ENCODE measurements at places on chromosomes 4 and X.

- DNase-seq = no peak
Observed at GRCh38 chr4:147078362-147078761, 132.7 kb upstream of the TTC29 start.

- no peak for DNase-seq
Observed at GRCh38 chr4:177809791-177810190, 367.6 kb upstream of the AGA start.

GRCh38 chr4:40265910-40266274 is 69.1 kb downstream of the RHOH start:
- DNase-seq = no peak

DNA sequence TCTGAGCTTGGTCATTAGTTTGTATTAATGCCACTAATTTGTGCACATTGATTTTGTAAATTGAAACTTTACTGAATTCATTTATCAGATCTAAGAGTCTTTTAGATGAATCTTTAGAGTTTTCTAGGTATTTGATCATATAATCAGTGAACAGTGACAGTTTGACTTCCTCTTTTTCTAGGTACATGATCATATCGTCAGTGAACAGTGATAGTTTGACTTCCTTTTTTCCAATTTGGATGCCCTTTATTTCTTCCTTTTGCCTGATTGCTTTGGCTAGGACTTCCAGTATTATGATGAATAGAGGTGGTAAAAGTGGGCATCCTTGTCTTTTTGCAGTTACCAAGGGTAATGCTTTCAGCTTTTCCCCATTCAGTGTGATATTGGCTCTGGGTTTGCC is 421.4 kb upstream of the CPXCR1 start:
- no peak for DNase-seq

- no peak for DNase-seq
Observed at GRCh38 chrX:14354521-14354920, 174.8 kb upstream of the GLRA2 start.

DNA sequence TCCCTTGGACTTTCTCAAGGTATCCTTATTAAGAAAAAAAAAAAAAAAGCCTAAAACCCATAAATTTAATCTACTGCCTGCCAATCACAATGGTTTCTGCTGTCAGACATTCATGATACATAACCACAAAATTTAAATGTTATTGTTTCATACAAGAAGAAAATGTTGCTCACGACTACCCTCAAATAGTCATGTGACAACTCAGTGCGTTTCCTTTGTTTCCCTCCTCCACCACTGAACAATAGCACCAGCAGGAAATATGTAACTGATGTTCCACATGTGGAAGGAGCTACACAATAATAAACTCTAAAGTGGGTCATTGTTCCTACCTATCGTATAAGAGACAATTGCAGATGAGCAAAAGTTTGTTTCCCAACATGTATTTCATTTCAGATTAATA is 244.1 kb upstream of the EDNRA start:
- no peak for DNase-seq

DNA sequence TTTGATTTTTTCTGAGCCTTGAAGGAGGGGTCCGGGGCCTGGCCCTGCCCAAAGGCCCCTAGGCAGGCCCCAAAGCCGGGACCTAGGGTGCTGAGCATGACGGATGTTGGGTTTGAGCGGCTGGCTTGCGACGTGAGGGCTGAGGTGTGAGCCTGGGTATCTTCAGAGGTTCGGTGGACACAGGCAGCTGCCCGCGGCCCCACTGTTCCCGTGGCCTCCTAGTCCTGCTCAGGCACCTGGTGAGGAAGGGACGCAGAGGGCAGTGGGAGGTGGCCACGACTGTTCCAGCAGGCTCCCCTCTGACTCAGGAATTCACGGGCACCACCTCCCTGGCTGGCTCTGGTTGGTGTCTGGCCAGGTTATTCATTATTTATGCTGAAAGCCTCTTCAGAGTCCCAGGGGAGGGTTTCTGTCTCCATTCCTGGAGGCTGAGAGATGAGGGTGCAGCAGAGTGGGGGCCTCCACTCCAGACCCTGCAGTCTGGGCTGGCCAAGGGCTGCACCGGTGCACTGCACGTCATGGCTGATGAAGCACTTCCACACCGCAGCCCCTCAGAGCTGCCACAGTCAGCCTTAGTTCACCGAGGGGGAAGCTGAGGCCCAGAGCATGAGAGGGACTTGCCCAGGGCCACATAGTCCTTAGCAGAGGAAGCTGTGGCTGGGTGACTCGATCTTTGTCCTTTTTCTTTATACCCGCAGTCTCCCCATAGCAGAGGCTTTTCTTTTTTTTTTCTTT is 2.2 kb downstream of the MSANTD1 start:
- DNase-seq = peak; percentile 62
